Fibroblast of the aortic adventitia (primary cell): ENCODE measurements at places on chromosomes 6 and 20. TPM values are rescaled to one million over a fixed set of nuclear protein-coding genes. Genes with fewer than 3 reads are reported as not detected.

- peak; percentile 75 for DNase-seq
Measured at GRCh38 chr20:43408848-43409576, 48.7 kb upstream of the SRSF6 start.

GRCh38 chr20:37484331-37484730 lies 36.7 kb upstream of the NNAT start:
- no peak for DNase-seq

HTR1E gene
- not detected in 2 replicates for total RNA-seq

GRCh38 chr20:20786428-20786827 lies 74.0 kb upstream of the RALGAPA2 start:
- no peak for DNase-seq

DNA sequence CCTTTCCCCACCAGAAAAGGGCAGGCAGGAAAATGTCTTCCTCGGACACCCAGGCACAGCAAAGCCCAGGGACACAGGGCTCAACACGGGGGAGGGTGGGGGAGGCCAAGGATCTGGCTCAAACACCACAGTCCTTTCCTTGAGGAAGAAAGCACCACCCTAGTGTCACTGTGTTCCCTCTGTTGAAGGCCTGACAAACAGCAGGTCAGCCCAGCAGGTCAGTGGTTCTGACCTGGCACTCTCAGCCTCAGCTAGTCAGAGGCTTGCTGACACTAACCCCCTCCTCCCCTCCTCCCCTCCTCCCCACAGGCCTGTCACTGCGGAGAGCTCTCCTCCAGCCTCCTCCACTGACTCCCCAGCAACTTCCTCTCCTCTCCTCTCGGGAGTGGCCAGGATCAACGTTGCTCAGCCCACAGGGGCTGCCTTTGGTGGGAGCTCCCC lies 239.6 kb downstream of the LRFN2 start:
- DNase-seq, result no peak

COL19A1 gene
- under 0.01 and 0.09 TPM in 2 replicates for total RNA-seq

GRCh38 chr6:626236-626635 lies 30.7 kb downstream of the HUS1B start:
- no peak for DNase-seq

- no peak for DNase-seq
Measured at GRCh38 chr20:24452498-24453127, 16.8 kb upstream of the SYNDIG1 start.

PDE7B gene
- 11.8 and 23.9 TPM in 2 replicates for total RNA-seq

NNAT gene
- total RNA-seq, result 0.36 and 2.8 TPM in 2 replicates

DNA sequence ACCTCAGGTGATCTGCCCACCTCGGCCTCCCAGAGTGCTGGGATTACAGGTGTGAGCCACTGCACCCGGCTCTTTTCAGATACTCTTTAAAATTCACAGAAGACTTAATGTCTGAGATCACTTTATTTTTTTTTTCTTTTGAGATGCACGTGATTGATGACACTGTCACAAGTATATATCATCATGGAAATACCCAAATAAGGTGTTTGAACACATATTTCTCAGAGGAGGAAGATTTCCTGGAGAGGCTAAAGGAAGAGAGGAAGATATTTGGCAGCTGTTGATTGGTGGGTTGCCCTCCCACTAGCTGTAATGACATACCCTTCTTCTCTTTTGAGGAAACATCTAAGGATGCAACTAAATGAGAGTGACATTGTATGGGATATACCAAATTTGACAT lies 225.9 kb upstream of the CITED2 start:
- DNase-seq, result no peak

- DNase-seq, result no peak
Measured at GRCh38 chr20:38875175-38875993, 50.8 kb upstream of the FAM83D start.

GRCh38 chr6:20061952-20062351 lies 150.3 kb downstream of the MBOAT1 start:
- DNase-seq, result no peak

DNA sequence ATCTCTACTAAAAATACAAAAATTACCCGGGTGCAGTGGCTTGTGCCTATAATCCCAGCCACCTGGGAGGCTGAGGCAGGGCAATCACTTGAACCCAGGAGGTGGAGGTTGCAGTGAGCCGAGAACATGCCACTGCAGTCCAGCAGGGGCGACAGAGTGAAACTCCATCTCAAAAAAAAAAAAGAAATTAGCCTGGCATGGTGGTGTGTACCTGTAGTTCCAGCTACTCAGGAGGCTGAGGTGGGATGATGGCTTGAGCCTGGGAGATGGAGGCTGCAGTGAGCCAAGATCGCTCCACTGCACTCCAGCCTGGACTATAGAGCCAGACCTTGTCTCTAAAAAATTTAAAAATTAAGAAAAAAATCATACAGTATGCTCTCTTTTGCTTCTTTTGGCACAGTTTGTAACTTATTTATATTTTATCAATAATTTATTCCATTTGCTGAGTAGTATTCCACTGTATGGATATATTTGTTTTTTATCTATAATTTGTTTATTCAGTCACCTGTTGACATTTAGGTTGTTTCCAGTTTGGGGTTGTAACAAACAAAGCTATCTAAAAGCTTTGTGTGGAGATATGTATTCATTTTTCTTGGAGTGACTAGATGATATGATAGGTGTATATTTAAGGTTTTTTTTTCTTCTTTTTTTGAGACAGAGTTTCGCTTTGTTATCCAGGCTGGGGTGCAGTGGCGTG lies 8.0 kb upstream of the MYBL2 start:
- DNase-seq, result no peak

ADGB gene
- not detected in 2 replicates for total RNA-seq

GRCh38 chr6:8875986-8876385 lies 440.6 kb upstream of the SLC35B3 start:
- DNase-seq, result no peak

- DNase-seq, result no peak
Measured at GRCh38 chr6:125316621-125317020, 14.9 kb upstream of the HDDC2 start.

ZNF76 gene
- 5.9 and 18.4 TPM in 2 replicates for total RNA-seq

GRCh38 chr6:56242346-56242745 lies 5.0 kb downstream of the COL21A1 start:
- peak; percentile 32 for DNase-seq

PPP1R14C gene
- 2.1 TPM in 1 of 2 replicates, not detected in the other for total RNA-seq

GRCh38 chr6:49766762-49767161 lies 20.3 kb downstream of the PGK2 start:
- no peak for DNase-seq

DNA sequence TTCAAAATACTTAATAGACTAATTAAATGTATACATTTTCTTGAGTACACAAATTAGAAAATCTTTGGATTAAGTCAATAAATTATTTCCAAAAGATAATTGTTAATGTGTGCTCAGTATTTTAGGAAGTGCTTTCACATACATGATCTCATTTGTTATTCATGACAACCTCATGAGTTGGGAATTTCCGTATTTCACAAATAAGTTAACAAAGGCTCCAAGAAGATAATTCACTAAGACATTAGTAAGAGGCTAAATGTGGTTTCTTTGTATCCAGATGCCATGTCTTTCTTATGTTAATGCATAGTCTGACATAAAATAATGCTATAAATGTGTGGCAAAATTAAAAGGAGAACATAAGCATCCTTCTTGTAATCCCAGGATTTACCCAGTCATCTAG lies 79.5 kb upstream of the TCF21 start:
- peak; percentile 72 for DNase-seq
